ENCODE measurements at places on chromosomes 3 and 15.

GRCh38 chr3:189530822-189531221, 100.4 kb upstream of the TP63 start:
- no peak for DNase-seq

GRCh38 chr15:89575146-89575655, at the start of gene TICRR:
TSS of gene TICRR (plus strand) at chr15:89575469. CDS start at chr15:89575587, 118 bp downstream.
- DNase-seq, result peak; percentile 26

DNA sequence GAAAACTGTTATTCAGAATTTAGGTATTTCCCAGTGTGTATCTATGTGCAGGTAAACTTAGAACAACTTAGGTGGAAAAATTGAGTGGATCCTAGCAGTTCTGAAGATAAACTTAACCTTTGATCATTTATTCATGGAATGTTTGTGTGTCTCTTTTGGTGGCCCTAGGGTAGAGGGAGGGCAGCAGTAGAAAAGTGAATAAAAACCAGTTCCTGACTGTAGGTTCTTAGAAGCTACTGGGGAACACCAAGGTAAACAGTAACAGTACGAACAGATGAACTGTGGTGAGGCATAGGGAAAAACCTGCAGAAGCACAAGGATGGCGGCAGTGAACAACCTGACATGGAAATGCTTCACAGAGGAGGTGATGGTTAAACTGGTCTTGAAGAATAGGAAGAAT, 2.5 kb downstream of the SNRK start:
- no peak for DNase-seq

- DNase-seq, result no peak
These were observed 58.0 kb downstream of the ITPR1 start for GRCh38 chr3:4551051-4551711.

- no peak for DNase-seq
These were observed 50.0 kb downstream of the RLBP1 start for GRCh38 chr15:89171136-89172072.

GRCh38 chr3:145094355-145094941, 1066.5 kb downstream of the PLOD2 start:
- DNase-seq, result no peak

- no peak for DNase-seq
These were observed 226.3 kb upstream of the MRPL3 start for GRCh38 chr3:131728898-131729642.

GRCh38 chr15:62841891-62842559, 200.5 kb upstream of the TPM1 start:
- no peak for DNase-seq

GRCh38 chr15:58992181-58992580, 4.7 kb downstream of the RNF111 start:
- DNase-seq, result no peak

DNA sequence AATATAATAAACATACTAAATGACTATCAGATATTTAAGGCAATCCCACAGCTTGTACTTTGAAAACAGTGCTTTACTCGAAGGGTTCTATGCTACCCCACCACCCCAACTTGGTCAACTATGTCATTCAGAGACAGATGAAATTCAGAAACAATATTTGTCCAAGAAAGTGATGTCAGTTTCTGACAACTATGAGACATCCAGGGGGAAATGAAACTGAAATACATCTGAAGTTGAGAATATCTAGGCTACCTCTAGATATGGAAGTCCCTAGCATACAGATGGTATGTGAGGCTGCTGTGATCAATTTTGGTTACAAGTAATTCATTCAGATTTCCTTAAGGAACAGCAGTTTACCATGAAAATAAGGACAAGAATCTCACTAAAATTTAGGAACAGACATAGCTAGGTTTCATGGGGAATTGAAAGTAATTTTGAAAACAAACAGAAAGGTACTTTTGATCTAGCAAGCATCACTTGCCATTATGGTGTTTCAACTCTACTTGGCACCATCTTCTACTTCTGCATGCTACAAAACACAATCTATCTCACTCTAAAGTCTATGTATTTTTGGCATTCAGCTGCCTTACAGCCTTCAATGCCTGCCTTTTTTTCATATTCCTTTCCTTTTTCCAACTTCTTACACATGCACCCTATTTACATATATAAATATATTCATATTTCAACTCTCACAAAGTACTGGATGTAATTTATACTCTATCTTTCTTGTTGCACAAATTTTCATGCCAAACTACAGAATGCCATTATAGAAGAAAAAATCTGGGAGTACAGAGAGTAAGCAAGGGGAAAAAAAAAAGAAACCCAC, 21.7 kb downstream of the ATG3 start:
- no peak for DNase-seq

DNA sequence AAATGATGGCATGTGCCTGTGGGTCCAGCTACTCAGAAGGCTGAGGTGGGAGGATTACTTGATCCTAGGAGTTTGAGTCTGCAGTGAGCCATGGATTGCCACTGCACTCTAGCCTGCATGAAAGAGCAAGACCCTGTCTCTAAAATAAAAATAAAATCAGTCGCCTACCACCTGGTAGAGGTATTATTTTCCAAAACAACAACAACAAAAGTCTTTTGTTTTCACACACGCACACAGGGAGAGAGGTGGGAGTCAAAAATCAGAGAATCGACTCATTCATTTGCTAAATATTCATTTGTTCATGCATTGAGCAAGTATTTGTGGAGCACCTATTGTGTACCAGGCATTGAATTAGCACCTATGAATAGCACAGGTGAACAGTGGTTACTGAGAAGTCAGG, 218.1 kb downstream of the LRTM1 start:
- no peak for DNase-seq

DNA sequence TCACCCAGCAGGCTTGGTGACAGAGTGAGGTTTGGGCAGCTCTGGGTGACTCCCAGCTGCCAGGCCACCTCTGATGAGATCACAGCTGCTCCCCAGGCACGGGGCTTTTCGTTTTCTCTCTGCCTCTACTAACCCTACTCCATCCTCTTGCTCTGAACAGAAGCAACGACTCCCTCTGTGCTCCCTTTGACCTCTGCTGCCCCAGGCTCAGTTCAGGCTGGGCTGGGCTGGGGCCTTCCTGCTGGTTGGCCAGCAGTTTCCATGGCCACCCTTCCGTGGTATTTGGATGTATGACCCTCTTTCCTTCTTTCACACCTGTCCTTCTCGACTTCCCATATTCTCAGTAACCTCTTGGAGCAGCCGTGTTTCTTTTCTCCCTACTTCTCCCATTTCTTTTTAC, 8.6 kb downstream of the RGMA start:
- DNase-seq, result no peak

DNA sequence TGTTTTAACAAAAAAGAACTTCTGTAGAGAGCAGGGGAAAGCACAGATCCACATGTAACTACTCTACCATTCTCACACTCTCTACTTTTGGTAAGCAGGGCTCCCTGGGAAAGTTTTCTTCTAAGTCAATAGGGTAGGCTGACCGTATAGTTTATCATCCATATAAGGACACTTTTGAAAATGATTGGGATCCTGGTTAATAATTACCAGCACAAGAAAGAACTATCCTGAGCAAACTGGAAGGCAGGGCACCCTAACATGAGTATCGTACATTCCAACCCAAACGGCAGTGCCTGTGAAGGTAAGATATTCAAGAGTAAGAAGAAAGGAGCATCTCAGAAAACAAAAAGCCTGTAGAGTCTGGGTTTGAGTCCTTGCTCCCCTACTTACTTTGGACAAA, 22.1 kb downstream of the SUSD5 start:
- no peak for DNase-seq
